Choroid plexus epithelial cell (primary cell): ENCODE measurements at places on chromosomes 1 and 21.

DNA sequence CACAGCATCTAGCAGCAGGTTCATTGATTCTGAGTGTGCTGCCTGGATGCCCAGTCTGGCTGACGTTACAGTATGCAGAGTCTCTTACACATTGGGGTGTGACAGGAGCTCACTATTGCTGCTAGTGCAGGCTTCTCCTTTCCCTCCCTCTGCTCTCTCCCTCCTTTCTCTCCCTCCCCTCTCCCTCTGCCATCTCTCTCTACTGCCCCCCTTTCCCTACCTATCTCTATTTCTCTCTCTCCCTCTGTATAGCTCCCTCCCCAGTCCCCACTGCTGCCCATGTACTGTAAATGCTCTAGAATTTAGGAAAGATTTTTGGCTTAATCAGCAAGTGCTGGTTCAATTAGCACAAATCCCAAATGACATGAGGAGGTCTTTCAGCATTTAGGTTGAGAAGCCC lies 62.8 kb downstream of the PCBP3 start:
- DNase-seq, result no peak

DNA sequence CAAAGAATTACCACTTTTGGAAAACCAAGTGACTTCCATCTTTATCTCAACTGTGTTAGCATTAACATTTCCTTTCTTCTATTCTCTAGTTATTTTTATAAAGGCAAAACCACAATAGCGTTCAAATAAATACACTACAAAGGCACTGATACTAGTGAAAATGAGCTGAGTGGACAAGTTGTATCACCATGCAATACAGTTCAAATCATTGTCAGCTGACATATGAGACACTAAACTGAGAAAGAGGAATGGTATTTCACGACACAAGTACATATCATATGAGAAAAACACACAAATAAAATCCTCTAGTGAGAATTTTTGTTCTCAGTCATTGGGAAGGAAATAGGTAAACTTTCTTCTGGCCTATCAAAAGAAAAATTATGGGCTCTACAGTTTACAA lies 26.2 kb downstream of the ENAH start:
- peak; percentile 84 for DNase-seq

GRCh38 chr1:113247782-113248181 lies 142.5 kb upstream of the MAGI3 start:
- DNase-seq, result no peak

DNA sequence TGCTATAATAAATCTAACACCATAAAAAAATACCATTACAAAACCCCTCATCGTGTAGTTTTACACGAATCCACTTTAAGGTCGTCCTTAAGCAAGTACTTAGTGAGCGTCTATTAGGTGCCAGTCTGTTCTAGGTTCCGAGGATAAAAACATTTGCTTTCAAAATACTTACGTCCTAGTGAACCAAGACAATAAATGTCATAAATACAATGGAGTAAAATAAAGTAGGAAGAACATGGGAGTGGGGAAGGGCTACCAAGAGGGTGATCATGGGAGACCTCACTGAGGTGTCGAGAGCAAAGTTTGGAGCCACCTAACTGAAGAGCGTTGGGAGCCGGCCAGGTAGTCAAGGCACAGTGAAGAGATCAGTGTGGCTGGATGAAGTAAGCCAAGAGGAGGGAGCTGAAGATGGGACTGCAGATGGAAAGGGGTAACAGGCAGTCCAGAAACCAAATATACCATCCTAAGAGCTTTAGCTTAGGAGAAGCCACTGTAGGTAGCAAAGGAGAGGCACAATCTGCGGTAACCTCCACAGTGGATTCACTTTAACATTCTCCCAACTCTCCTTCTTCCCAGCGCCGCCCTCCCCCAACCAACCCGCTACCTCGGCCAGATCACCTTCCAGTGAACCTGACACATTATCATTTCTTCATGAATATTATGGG lies 684 bp downstream of the LTN1 start:
- DNase-seq, result no peak

GRCh38 chr1:33292726-33293340 lies 28.1 kb downstream of the A3GALT2 start:
- no peak for DNase-seq

DNA sequence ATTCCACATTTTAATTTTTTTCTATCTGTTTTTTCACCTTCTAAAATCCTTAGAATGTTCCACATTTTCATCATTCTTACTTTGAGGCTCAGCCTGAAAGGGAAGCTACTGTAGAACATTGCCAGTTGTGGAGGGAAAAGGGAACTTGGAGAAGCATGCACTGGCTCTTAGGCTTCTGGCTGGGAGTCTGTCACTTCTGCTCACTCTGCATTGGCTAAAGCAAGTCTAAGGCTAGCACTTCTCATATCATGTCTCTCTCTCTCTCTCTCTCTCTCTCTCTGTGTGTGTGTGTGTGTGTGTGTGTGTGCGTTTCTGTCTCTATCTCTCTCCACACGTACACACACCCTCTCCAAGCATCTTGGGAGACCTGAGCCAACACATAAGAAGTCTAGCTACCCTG lies 49.6 kb upstream of the ADAR start:
- no peak for DNase-seq

- DNase-seq, result no peak
These were observed 59.8 kb downstream of the KDM1A start for GRCh38 chr1:23079025-23079424.

DNA sequence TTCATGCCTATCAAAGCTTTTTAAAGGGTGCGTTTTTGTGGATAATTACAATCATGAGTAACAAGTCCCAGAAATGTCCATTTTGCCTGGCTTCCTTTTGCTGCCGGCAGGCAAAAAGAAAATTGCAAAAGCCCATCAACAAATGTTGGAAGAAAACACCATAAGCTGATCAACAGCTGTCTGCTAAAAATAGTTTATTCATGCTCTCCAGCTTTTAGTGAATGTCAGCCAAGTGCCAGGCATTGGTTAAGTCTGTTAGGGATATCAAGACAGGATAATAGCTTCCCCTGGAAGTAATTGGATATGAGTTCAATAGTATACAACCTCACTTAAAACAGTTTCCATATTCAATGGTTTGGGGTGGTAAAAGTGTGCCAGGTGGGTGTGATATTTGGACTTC lies 13.6 kb upstream of the AGMAT start:
- no peak for DNase-seq

DNA sequence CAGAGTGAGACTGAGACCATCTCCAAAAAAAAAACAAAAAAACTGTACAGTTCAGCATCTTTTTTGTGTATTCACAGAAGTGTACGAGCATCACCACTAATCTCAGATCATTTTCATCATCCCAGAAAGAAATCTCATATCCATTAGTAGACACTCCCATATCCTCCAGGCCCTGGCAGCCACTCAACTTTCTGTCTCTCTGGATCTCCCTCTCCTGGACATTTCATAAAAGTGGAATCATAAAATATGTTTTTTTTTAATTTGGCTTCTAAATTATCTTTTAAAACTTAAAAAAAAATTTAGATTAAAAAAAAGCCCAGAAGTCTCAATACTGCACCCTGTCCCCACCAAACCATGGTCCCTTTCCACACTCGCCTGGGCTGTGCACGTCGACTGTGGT lies 22.1 kb downstream of the RIPPLY3 start:
- peak; percentile 35 for DNase-seq

- peak; percentile 72 for DNase-seq
These were observed 3.6 kb upstream of the ZBTB7B start for GRCh38 chr1:154998818-154999570.

GRCh38 chr1:27979151-27979858 lies 19.5 kb downstream of the XKR8 start:
- peak; percentile 91 for DNase-seq

DNA sequence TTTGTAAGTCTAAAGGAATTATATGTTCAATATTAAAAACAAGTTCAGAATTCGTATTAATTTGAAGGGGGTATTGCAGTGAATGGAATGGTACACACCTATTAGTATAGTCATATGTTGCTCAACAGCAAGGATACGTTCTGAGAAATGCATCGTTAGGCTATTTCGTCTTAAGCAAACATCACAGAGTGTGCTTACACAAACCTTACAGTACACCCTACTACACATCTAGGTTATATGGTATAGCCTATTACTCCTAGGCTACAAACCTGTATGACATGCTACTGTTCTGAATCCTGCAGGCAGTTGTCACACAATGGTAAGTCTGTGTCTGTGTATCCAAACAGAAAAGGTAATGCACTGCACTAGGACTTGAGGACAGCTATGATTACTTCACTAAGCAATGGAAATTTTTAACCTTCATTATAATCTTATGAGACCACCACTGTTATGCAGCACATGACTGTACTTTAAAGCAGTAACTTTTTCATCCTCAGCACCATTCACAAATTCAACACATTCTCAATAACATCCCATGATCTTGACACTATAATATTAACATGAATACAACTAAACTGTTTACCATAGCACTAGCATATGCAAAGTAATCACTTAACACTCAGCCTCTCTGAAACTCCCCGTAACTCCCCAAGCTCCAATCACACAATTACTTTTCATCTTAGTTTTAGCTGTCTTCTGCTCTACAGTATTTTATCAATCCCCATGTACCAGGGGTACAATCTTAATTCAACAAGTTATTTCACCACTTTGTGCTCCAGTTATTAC lies 14.4 kb upstream of the PSMG1 start:
- no peak for DNase-seq

- no peak for DNase-seq
These were observed 7.1 kb downstream of the COL6A1 start for GRCh38 chr21:45988366-45989347.

GRCh38 chr1:79124756-79125155 lies 118.2 kb upstream of the ADGRL4 start:
- DNase-seq, result no peak

DNA sequence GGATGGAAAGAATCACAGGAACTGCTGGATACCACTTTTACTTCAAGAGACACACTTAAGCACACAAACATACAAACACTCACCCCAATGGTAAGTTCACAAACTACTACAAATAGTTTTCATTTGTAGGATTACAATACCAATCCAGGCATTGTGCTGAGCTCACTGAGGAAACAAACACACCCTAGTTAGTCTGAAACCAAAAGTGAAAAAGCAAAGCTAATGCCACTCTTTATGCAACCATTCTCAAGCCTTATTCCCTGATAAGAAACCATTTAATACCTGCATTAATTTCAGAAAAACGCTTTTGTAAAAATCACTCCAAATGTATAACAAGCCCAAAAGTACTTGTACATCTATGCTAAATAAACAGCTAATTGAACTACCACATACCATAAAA lies 38.3 kb downstream of the RNF115 start:
- peak; percentile 42 for DNase-seq

GRCh38 chr1:231184891-231185290 lies 23.0 kb downstream of the TRIM67 start:
- no peak for DNase-seq

- DNase-seq, result peak; percentile 92
These were observed 43.7 kb upstream of the RNF11 start for GRCh38 chr1:51192213-51192843.

- no peak for DNase-seq
These were observed 134.1 kb downstream of the PIGK start for GRCh38 chr1:77085109-77085508.

DNA sequence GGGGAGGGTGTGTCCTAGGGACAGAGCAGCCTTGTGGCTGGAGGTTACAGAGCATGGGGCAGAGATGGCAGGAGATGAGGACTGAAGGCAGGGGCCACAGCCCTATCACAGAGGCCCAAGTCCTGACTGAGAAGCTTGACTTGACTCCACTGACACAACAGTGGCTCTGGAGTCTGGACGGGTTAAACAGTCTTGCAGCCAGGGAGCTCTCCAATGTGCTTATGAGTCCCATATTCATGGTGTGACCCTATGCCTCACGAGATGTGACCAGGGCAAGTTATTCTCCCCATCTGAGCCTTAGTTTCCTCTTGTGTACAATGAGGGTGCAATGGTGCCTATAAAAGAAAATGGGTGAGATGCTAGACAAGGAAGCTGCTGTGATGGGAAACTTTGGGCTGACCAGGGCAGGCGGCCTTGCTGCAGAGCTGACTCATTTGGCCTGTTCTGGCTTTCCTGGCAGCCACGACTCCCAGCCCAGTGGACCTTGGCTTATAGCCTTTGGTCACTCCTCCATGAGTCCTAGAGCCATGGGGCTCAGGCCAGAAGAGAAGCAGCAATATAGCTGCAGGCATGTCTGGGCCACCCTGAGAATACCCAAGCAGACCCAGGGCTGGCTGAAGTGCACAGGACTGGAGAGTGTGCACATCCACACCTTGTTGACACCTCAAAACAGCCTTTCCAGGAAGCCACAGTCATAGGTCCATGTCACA lies 2.8 kb upstream of the TTC22 start:
- DNase-seq, result peak; percentile 28

DNA sequence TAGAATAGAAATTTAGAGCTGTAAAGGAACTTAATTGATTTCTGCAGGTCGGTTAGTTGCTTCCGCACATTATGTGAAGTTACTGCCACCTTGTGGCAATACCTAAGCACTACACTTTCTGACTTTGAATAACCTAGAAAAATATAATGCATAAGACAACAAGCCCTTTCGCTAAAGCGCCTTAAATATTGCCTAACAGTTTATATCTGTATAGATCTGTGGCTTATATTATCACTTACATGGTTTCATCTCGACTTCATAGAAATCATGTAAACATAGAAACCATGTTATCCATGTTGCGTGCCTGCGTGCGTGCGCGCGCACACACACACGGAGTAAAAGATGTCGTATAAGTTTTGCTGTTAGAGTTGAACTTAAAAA lies 10.9 kb upstream of the IFI16 start:
- peak; percentile 71 for DNase-seq

GRCh38 chr1:172940174-172940855 lies 110.4 kb downstream of the TNFSF18 start:
- DNase-seq, result peak; percentile 87

- peak; percentile 21 for DNase-seq
These were observed 312.0 kb upstream of the DUSP10 start for GRCh38 chr1:222053790-222054294.

- no peak for DNase-seq
These were observed 117.7 kb upstream of the DSCAM start for GRCh38 chr21:40964691-40965090.

DNA sequence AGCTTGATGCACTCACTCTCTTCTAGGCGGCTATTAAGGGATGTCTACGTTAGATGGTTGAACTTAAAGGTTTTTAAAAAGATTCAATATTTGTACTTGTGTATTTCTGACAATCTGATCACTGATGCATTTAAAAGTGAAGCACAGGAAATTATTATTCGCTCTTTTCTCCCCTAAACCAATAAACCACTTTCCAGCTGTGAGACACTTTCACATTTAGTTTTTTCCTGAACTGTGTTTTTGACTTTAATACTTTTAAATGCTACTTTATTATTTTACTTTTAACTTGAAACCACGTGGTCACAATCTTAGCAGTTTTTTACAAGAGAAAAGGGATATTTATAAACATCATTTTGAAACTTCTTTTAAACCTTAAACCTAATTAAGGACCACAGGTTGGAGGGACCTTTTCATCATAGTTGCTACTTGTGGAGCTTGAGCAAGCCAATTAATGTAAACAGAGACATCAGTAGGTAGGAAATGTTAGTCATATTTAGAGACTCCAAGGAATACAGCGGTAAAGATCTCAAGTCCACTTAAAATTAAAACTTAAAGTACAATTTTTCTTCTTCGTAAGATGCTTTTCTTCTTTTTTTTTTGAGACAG lies 9.2 kb downstream of the WDR26 start:
- peak; percentile 20 for DNase-seq
